ENCODE measurements at places on chromosomes 7 and 10.

DNA sequence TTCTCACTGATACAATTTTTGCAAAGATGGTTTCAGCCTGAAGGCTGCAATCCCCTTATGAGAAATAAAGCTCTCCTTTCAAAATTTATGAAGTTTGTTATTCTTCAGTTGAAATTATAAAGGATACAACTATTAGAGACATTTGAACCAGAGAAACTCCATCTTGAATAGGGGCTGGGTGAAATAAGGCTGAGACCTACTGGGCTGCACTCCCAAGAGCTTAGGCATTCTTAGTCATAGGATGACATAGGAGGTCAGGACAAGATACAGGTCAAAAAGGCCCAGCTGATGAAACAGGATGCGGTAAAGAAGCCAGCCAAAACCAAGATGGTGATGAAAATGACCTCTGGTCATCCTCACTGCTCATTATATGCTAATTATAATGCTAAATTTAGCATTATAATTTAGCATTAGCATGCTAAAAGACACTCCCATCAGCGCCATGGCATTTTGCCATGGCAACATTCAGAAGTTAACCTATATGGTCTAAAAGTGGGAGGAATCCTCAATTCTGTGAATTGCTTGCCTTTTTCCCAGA lies 22.4 kb upstream of the IFIT1B start:
- no peak for DNase-seq

DNA sequence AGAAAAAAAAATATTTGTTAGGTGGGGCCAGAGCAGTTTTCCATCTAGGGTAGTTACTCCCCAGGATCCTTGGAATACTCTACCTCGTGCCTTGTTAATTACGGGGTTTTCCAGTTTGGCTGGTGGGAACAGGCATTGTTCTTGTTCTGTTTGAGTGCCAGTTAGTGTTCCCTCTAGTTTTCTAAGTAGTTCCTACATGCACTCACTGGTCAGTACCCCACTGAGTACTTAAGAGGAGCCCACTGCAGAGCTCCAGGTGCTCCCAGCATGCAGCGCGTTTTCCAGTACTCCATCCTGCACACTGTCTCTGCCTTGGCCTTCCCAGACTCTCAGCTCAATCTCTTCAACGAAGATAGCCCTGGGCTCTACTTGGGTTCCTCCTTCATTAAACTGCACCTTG lies 58.0 kb downstream of the AHCYL2 start:
- DNase-seq: no peak

DNA sequence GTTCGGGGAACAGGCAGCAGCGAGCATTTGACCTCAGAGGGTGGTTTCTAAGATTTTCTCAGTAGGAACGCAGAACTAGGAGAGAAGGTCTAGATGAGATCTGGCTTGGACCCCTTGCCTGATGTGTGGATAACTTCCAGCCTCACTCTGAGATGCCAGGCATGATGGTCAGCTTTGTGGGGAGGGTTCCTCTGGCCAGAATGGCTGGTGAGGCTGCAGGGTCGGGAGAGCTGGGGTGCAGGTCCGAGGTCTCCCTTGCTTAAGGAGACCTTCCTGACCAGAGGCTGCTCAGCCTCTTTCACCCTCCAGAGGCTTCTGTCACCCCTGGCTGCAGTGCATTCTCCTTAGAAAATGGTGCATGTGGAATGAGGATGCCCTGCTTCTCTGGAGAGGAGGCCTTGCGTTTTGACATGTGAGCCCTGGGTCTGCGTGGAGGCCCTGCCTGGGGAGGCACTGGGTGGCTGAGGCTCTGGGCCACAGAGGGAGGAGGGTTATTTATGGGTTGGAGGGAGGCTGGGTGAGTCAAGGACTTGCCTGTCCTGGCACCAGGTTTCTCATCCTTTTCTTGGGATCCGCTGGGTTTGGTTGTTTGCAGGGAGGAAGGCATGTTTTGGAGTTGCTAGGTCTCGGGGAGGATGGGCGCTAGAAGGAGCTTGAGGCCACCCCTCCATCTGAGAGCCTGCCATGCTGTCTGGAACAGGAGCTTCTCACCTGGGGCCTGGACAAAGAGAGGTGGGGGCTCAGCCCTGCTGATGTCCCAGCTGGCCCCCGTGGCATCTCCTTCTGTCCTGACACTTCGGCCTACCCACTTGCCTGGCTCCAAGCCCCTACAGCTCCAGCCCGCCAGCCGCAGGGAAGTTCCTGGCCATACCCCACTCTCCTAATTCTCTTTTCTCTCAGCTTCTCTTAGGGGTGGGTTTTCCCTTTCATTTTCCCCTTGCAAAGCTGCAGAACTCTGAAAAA lies 3.9 kb downstream of the FAM241B start:
- DNase-seq: no peak

DNA sequence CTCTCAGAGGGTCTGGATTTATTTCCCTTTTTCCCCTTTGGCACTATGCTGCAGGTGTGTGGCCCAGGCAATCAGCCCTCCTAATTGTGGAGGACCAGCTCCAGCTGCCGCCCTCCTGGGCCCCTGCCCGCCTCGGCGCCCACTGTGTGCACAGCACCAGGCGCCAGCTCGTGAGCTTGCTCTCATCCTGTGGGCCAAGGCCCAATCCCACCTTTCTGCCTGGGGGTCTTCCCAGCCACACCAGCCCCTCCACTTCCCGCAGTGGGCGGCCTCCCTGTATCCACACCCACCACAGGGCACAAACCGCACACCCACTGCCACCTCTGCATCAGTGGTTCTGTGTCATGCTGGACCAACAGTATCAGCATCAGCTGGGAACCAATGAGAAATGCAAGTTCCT lies 25.5 kb upstream of the SLIT1 start:
- no peak for DNase-seq

- no peak for DNase-seq
Observed at GRCh38 chr10:47326306-47326926, 4.2 kb downstream of the GDF2 start.

DNA sequence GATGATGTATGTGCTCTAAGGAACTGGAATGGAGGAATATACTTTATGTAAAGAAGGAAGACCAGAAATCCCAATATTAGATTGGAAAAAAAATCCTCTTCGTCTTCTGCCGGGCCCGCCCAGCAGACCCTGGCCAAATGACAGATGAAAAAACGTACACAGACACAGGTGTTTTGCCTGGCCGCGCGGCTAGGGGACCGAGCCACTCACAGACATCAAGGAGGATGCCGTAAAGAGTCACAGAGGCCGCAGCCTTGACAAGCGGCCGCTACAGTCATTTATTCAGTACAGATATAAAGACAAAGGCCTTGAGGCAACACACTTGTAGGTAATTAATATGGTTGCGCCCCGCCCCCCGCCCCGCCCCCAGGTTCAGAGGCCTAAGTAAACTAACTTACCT lies 594.1 kb downstream of the GRM8 start:
- no peak for DNase-seq

DNA sequence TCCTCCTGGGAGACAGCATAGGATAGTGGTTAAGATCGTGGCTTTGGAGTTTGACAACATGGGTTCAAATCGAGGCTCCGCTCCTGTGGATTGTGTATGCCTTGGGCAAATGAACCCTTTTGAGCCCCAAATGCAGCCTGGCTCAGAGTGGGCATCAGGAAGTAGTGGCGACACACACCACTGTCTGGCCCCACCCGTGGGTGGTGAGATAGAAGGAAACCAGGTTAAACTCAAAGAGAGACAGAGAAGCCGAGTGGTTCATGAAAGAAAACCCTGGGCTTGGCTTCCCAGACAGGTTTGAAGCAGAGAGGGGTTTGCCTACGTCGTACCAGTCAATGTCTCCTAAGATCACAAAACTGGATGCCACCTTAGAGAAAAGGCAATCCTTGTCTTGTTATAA lies 57.7 kb downstream of the PRTFDC1 start:
- DNase-seq: no peak

- DNase-seq: no peak
Observed at GRCh38 chr7:121433775-121434174, 37.7 kb upstream of the FAM3C start.

GRCh38 chr10:88315755-88316154 lies 267.4 kb downstream of the RNLS start:
- DNase-seq: no peak

DNA sequence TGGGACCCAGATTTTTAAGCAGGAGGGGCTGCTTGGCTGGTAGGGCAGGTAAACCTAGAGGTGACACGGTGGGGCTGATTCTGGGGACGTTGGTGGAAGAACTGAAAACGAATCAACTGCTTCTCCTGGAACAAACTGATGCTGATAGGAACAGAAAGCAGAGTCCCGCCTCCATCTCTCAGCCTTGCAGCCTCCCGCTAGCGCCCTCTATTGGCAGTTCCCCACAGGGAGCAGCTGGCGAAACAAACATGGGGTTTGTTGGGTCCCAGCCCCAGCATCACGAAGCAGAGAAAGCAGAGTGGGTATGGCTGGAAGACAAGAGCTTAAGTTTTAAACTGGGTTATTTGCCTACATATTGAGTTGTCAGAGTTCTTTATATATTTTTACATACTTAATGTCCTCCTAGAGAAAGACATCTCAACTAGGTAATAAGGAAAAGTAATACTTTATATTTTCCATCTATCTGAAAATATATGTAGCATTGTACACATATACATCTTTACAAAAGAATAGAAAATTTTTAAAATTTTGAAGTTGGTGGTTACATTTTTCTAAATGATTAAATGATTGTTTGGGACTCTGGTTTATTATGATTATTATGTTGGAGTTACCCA lies 42.3 kb upstream of the FOXI2 start:
- no peak for DNase-seq

DNA sequence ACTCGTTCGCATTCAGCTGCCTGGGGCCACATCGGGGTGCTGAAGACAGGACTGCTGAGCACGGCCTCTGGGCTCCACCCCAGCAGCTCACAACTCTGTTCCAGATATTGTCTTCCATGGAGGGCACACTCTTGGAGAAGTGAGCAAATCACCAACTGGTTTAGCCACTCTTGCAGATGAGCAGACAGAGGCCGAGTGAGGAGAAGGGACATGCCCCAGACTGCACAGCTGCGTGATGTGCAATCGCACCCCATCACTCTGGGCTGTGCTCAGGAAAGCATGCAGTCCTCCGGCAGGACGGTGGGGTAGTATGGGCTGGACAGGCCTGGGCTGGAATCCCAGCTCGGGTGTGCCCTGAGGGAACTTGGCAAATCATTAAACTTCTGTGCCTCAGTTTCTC lies 111.6 kb downstream of the FAM53B start:
- DNase-seq: no peak

DNA sequence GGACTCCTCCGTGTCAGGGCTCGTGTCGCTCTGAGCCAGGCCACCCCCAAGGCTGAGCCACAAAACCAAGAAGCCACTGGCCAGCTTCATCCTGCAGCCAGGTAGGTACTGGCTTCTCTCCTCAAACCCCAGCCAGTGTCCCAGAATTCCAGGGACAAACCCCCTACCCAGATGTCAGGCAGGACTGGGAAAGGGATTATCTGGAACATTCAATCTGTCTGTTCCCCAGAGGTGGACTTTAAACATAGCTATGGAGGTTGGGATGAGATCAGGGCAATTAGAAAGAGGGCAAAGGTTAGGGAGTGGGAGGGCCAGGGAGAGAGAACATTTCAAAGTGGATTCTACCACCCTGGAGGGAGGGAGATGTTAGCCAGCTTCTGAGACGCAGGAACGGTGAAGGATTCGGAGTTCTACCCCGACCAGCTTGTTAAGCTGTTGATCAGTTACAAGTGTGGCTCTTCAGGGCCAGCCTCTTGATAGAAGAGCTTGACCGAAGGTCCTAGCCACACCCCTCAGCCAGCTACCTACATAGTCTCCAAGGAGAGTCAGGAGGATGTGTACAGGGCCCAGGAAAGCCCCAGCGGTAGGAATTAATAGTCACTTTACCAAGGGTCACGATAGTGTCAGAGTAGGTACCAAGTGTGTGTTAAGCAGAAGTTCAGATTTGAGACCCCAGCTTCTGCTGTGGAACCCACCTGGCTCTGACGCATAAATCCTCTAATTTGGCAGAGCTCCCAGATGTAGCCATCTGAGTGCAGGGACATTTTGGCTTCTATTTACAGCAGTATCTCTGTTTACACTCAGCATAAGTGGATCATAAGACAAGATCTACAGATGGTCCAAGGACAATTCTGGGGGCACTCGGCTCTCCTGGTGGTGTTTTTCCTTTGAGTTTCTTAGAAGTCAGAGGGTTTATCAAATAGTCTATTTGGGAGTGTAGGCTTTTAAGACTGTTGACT lies at the start of gene PLA2G12B:
PLA2G12B (minus strand) TSS at position 211 of the 959 bp plus-strand sequence; CDS start at position 90, 121 bp downstream.
- DNase-seq: no peak

GRCh38 chr7:131835141-131835540 lies 278.7 kb upstream of the PODXL start:
- no peak for DNase-seq

DNA sequence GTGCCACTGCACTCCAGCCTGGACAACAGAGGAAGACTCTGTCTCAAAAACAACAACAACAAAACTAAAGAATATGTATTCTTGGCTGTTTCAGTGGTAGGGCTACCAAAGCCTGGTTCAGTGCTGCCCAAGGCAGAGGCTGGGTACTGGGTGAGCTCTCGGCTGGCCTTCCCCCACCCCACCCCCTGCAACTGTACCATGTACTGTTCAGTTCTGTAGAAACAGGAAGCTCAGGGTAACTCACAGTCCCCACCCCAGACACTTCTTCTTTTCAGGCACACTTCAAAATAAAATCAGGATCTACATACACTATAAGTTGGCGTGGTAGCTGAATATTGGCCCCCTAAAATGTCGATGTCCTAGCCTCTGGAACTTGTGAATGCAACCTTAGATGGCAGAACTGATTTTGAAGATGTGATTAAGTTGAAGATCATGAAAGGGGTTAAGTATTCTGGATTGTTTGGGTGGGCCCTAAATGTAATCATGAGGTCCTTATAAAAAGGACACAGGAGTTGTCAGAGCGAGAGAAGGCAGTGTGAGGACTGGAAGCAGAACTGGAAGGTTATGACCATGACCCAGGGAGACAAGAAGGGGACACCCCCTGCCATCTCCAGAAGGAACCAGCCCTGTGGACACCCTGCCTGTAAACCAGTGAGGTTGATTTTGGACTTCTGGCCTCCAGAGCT lies 31.2 kb downstream of the TBXAS1 start:
- no peak for DNase-seq

DNA sequence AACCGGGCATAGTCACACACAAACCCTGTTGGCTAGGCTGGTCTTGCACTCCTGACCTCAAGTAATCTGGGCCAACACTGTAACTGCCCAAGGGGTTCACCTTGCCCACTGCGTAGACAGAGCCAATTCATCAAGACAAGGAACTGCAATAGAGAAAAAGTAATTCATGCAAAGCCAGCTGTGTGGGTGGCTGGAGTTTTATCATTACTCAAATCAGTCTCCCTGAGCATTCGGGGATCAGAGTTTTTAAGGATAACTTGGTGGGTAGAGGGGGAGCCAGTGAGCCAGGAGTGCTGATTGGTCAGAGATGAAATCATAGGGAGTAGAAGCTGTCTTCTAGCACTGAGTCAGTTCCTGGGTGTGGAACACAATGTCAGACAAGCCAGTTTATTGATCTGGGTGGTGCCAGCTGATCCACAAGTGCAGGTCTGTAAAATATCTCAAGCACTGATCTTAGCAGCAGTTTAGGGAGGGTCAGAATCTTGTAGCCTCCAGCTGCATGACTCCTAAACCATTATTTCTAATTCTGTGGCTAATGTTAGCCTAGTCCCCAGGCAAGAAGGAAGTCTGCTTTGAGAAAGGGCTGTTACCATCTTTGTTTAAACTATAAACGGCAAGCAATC lies 15.6 kb upstream of the FXYD4 start:
- DNase-seq: no peak

All from stimulated activated CD8-positive, alpha-beta memory T cell treated with anti-CD3 and anti-CD28 coated beads, Interleukin-15, amount 100 ng/mL, for 4 hours (primary cell).